ENCODE measurements at places on chromosomes 2 and 18.

- no peak for DNase-seq
These were observed 40.6 kb downstream of the PDCL3 start for GRCh38 chr2:100603414-100603813.

- DNase-seq: no peak
These were observed 142.1 kb downstream of the ASXL3 start for GRCh38 chr18:33720133-33720532.

DNA sequence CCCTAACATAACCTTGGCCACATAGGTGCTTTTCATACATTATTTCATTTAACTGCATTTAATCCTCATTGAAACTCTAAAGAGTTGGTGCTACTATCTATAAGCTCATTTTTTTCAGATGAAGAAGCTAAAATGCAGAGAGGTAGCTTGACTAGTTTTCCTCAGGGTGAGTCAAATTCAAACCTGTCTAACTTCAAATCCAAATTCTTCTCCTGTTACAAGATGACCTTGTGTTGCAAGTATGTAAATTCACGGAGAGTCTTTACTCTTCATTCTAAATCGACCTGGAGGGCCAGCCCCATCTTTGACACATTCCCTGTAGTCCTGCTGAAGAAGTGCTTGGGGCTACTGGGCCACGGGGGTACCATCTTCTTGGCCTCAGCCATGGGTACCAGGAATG is 8.2 kb upstream of the SETBP1 start:
- DNase-seq: no peak

DNA sequence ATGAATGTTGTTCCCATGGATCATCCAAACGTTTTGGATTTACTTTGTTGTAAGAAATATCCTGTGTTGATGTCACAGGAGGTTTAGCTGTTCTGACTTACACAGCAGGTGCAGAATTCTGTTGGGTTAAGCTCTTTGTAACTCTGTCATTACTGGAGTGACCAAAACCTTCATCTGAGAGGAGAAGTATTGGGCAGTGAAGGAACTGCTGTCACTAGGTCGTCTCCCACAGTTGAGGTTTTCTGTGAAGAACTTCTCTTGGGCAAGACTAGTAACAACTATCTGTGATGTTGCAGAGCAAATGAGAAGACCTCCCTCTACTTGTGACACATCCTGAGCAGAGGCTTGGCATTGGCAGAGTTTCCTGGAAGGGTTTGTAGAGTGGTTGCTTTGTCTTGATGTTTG is 2.9 kb downstream of the SPTBN1 start:
- DNase-seq: no peak

GRCh38 chr2:27911458-27912210 is 21.1 kb downstream of the BABAM2 start:
- DNase-seq: no peak

GRCh38 chr18:62332431-62332830 is 7.3 kb downstream of the TNFRSF11A start:
- no peak for DNase-seq

- DNase-seq: no peak
These were observed 23.4 kb downstream of the MROH2A start for GRCh38 chr2:233801357-233802131.

DNA sequence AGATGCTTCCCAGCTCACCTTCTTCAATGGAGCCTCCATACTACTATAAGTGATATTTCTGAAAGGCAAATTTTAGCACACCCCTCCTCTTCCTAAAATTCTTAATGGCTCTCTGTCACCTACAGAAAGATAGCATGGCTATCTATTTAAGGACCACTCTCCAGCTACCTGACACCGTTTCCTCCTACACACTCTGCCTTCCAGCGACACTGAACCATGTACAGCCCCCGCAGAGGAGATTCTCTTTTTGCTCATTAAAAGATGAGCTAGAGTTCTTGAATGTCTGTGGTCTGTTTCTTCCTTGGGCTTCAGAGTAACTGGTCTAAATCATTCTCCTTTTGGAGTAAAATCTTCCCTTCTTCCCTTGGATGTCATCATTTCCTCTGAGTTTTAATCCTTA is 38.4 kb upstream of the GAREM1 start:
- no peak for DNase-seq

DNA sequence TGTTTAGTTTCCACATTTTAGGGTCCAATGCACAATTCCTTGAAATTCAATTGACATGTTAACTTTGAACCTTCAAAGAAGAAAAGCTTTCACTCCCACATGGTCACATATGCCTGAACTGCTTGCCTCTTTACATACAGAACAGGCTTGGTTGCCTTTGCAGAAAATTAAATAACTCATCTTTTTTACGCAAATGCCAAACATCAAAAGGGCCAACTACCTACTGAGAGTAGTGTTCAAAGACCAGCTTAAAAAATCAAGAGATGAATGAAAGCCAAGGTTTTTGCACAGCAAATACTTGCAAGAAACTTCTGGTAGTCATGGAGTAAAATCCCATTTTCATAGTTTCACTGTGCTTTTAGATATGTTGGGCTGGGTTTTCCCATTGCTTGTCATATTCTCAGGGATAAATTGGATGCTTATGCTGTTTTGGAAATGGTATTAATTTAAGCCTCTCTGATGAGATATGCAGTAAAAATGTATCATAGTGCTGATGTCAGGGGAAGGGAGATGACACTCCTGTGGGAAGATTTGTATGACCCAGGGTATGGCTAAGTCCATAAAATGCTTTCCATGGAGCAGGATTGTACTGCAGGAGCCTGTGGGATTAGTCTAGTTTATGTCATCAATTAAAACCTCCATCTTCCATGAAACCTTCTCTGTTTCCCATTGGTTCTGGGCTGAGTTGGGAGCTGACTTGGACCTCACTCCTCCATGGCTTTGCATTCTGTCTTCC is 60.6 kb upstream of the DARS1 start:
- no peak for DNase-seq

DNA sequence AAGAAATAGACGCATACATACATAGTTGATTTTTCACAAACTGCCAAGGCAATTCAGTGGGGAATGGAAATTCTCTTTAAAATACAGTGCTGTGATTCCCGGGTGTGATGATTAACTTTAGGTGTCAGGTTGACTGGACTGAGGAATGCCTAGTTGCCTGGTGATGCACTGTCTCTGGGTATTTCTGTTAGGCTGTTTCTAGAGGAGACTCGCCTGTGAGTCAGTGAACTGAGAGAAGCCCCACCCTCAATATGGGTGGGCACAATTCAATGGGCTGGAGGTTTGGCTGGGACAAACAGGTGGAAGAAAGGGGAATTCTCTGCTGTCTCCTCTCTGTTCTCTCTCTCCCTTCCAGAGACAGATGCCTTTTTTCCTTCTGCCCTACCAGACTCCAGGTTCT is 187.6 kb downstream of the ARHGAP28 start:
- DNase-seq: no peak

GRCh38 chr18:65415098-65415497 is 335.7 kb upstream of the CDH7 start:
- no peak for DNase-seq

- DNase-seq: no peak
These were observed 51.7 kb downstream of the SOS1 start for GRCh38 chr2:39069136-39069515.

DNA sequence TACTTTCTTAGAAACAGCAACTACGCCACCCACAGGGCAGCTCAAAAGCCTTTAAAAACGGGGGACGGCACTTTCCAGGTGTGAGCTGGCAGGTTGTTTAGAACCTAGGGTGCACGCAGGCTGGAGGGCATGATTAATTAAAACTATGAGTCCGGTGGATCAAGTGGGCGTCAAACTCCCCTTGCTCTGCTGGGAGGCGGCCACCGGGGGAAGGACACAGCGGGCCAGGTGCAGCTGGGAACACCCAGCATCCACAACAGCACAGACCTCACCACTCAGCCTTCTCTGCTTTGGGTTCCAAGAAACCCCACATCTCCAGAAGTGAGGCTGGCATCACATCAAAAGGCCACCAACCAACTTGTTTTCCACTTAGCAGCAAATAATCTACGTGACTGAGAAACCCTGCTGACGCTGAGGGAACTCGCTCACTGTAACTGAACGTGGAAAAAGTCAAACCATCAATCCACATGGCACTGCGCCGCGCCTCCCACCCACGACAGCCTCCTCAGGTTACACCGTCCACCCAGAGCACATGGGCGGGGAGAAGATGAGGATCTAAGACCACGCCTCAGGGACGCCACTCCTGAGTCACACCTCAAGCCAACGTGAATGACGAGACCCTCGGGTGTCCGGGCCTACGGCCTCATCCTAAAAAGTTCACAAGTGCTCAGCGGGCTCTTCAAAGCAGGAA is 118.2 kb downstream of the ZNF516 start:
- DNase-seq: no peak

DNA sequence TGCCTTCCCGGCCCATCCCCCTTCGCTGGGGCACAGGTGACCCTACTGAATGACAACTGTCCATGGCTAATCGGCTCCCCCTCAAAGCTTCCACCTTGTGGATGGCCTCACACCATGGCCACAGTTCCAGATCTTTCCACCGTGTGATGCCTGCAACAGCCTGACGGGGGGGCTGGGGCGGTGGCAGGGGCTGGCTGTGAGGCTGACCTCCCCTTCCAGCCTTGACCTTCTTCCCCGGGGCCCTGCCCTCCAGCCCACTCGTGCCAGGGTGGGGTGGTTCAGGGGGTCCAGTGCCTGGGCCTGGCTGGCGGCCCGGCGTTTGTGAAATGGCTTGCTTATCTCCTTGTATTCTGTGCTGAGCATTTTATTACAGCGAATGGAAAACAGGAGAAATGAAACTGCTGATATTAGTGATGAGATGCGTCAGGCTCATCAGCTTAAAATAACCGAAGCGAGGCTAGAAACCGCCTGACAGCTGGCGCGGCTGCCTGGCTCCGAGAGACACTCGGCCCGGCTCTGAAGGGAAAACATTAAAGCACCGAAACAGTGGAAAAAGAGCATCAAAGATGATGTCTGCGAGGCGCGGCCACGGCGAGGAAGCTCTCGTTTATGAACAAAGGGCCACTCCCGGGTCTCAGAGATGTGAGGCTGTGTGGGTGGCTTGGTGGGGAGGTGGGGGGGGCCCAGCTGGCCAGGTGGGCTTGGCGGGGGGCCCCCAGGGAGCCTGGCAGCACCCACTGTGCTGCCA is 916 bp upstream of the PDCD1 start:
- no peak for DNase-seq

GRCh38 chr2:223771475-223771874 is 65.9 kb downstream of the AP1S3 start:
- no peak for DNase-seq

DNA sequence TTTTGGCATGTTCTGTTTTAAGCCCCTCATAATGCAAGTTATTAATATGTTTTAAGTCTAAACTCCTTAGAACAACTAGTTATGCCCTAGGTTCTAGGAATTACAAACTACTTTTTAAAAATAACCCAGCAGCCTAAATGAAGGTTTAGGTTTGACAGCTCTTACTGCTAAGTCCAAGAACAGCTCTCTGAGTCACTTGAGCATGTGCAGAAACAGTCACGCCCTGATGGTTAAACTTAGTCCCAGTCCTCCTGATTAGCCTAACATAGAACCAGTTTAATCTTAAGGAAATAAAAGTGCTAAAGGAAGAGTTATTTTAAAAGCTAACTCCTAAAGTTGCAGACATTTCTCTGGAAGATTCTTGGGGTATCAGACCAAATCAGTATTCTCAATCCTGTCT is 72.5 kb downstream of the RMDN2 start:
- DNase-seq: no peak

GRCh38 chr2:241801611-241802420 is 7.2 kb upstream of the NEU4 start:
- DNase-seq: no peak

DNA sequence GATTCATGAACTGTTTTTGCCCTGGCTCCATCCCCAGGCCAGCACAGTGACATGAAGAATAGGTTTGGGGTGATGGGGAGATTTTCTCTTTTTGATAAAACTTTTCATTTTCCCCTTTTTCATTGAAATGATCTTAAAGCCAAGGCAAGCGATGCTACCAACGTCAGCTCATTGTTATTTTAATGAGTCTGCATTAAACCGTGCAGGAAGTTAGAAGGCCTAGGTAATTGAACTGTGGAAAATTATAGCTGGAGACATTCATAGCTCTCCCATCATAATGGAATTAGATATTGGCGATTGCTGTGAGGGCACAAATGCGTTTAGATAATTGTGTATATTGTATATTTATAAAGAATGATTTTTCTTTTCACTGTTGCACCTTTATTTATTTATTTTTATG is 33.2 kb downstream of the SMARCAL1 start:
- DNase-seq: no peak

GRCh38 chr2:203097735-203098134 is 83.1 kb downstream of the NBEAL1 start:
- DNase-seq: no peak

DNA sequence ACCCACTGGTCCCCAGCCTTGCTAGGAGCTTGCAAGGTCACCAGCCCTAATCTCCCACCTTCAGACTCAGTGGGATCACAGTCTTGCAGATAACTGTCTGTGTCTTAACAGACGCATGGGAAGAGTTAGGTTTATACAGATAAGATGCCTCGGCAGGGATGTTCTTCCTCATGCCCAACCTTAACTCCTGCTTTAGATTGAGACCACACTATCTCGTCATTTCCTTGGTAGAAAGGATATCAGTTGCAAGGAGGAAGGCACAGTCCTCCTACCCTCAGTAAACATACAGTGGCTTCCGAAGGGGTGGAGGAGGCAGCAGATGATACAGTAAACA is 7.2 kb downstream of the NT5DC4 start:
- DNase-seq: no peak

DNA sequence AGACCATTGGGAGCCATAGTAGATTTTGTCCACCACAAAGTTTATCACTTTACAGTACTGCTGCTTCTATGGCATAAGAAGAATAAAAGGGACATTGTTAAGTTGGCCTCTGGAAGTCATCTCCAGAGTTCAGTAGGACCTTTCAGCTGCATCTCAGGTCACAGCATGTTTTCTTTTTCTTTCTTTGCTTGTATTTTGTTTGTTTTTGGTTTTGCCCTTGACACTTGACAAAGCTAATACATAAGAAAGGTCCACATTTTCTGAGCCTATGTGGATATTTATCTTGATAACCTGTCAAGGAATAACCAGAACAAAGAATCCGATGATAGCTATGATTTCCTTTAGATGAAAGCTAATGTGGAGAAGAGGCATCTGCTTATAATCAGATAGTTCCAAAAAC is 101.6 kb upstream of the XIRP2 start:
- no peak for DNase-seq

GRCh38 chr2:100551303-100551702 is 11.5 kb upstream of the PDCL3 start:
- DNase-seq: no peak

DNA sequence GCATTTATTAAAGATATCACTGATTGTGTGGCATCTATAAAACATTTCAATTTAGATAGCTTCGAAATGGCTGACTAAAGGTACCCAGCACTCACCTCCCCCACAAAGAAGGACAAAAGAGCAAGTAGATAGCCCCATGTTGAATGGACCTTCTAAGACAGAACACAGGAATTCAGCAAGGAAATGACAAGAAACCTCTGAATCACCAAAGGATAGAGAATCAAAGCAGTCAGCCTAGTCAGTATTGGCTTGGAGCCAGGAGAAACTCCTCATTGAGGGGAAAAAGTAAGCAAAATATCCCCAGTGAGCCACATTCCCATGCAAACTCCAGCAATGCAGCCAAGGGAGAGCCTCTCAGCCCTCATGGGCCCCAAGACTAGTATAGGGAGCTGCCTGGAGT is 113.7 kb downstream of the BARD1 start:
- DNase-seq: no peak

- no peak for DNase-seq
These were observed 15.3 kb downstream of the PMS1 start for GRCh38 chr2:189799531-189799930.

GRCh38 chr2:3563521-3563976 is 5.4 kb upstream of the RNASEH1 start:
- DNase-seq: no peak
